ENCODE measurements at places on chromosomes 13 and 19.

GRCh38 chr13:29503041-29503837, 92.2 kb downstream of the SLC7A1 start:
- DNase-seq, result no peak

- DNase-seq, result no peak
Observed at GRCh38 chr19:42389899-42390298, at the start of gene CNFN. TSS of gene CNFN (minus strand) at chr19:42390297. CDS start at chr19:42389037, 1,260 bp downstream.

DNA sequence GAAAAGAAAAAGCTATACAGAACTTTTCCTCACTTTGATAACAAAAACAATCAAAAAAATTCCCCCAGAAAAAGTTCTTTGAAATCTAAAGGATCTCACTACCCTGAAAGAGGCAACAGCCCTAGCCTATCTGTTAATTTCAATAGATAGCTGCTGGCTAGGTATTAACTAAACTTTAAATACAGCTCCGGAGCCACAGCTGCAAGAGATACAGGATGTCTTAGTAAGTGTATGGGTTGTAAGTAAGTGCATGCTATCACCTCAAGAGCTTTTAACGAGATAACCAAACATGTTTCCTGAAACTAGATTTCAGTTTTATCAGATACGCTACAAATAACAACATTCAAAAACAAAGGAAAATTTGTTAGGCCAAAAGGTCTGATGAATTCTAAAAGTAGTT, 148.4 kb downstream of the KLF12 start:
- DNase-seq, result no peak

DNA sequence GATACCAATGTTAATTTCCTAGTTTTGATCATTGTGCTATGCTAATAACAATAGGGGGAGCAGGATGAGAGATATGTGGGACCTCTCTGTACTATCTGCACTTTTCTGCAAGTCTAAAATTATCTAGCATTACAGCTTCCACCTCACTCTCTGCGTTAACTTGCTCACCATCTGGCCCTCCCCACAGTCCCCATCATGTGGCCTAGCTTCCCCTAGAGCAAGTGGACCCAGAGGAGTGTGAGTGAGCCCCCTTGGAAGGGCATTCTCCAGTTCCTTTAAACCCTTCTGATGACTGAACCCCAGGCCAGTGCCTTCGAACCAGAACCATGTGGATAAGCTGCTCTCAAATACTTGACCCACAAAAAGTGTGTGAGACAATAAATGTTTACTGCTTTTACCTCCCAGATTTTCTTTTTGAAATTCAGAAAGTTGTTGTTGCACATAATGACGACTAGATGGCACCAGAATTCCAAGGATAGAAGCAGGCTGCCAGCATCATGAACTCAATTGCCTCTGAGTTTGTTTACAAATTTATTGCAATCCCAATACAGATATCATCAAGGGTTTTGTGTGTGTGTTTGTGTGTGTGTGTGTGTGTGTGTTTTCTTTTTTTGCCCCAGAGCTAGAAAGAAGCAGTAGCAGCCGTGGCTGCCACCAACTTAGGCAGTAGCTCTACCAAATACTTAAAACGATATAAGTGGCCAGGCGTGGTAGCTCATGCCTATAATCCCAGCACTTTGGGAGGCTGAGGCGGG, 49.0 kb upstream of the ZNF780A start:
- DNase-seq, result no peak

DNA sequence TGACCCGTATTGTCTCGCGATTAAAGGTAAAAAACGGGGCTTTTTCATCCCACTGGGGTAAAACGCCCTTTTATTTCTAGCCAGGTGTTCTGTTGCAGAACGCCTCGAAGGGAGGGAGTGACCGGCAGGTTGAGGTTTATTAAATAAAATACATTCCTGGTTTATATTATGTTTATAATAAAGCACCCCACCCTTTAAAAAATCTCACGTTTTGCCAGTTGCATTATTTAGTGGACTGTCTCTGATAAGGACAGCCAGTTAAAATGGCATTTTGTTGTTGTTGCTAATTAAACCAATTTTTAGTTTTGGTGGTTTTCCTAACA, 25.1 kb upstream of the ZNF850 start:
- no peak for DNase-seq
